ENCODE measurements at places on chromosomes 5 and 9.

GRCh38 chr5:42377496-42377895 lies 45.7 kb upstream of the GHR start:
- DNase-seq, result no peak

DNA sequence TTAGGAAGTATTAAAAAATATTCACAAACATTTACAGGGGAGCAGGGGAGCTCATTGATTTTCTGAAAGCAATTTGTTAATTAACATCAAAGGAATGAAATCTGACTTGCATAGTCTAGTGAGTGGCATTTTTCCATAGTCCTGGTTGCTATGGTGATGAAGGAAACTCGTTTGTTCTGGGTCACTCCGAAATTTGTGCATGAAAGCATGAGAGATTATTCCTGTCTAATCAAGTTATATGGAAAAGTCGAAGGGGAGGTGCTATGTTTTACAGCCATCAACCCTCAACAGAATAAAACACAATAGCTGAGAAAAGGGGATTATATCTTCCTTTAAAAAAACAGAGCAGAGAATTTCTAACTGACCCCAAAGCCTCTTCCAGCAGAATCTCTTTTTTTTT lies 1495.7 kb upstream of the WWC1 start:
- no peak for DNase-seq

DNA sequence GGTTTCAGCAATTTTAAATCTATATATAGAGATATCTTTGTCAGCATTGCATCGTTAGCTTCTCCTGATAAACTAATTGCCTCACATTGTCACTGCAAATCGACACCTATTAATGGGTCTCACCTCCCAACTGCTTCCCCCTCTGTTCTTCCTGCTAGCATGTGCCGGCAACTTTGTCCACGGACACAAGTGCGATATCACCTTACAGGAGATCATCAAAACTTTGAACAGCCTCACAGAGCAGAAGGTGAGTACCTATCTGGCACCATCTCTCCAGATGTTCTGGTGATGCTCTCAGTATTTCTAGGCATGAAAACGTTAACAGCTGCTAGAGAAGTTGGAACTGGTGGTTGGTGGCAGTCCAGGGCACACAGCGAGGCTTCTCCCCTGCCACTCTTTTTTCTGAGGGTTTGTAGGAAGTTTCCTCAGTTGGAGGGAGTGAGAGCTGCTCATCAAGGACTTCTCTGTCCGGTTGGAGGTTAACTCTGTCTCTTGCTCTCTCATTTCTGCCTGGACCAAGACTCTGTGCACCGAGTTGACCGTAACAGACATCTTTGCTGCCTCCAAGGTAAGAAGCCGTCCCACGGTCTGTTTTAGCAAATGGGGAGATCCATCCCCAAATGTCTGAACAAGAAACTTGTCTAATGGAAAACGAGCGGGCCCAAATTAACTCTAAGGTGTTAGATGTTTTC lies at the start of gene IL4:
IL4 (plus strand) TSS at position 51 of the 692 bp plus-strand sequence; CDS start at position 113, 62 bp downstream.
- DNase-seq, result no peak

DNA sequence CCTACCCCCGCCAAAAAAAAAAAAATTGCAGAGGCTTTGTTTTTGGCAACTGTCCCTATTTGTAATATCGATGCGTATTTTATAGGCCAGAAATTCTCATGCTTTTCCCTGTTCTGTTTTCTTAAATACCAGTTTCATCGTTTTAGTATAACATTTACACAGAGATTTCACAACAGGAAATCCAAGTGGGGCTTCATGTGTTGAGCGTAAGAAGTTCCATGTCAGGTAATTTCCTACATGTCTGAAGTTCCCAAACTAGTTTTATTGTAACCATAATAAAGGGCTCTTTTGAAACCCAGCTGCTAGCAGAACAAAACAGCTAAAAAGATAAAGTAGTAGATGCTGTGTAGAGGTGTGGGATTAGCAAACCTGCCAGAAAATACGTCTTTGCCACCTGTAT lies 4.2 kb downstream of the SMC5 start:
- no peak for DNase-seq

- DNase-seq, result no peak
These were observed 34.0 kb downstream of the NDST1 start for GRCh38 chr5:150541895-150542294.

- no peak for DNase-seq
These were observed 849 bp upstream of the IFT74 start for GRCh38 chr9:26955222-26955903.

GRCh38 chr5:95883185-95884016 lies 60.9 kb upstream of the GLRX start:
- DNase-seq, result no peak

GRCh38 chr5:110179321-110179720 lies 489.6 kb downstream of the MAN2A1 start:
- no peak for DNase-seq

GRCh38 chr9:89425024-89425805 lies 72.7 kb downstream of the SEMA4D start:
- DNase-seq, result no peak

DNA sequence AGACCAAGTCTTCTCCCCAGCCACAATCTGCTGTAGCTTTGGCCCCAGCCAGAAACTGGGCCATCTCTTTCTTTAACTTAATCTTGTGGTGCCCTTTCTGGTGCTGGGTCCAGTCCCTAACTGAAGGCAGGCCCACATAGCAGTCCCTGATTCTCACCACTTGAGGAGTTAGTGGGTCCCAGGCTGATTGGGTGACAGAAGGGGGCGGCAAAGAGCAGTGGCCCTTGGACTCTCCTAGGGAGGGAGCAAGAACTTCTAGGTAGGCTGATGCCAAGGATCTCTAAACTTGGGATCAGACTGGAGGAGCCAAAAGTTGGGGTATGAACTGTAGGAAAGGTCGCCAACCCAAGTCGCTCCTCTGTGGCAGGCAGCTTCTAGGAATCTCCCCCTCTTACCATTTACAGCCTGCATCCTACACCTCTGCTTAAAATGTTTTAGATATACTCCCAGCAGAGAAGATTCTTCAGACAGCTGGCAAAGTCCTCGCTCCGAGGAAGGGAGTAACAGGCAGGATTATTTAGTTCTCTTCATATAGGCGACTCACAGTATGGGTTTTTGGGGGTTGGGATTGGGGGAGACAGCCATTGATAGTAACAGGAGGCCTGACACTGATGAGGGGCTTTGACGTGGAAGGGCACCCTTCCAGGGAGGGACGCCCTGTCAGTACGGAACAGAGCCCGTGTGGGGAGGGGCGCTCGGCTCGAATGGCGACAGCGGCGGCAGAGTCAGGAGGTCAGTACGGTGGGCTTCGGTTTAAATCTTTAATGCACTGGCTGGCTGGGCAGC lies 2.0 kb upstream of the CCL27 start:
- peak; percentile 77 for DNase-seq

DNA sequence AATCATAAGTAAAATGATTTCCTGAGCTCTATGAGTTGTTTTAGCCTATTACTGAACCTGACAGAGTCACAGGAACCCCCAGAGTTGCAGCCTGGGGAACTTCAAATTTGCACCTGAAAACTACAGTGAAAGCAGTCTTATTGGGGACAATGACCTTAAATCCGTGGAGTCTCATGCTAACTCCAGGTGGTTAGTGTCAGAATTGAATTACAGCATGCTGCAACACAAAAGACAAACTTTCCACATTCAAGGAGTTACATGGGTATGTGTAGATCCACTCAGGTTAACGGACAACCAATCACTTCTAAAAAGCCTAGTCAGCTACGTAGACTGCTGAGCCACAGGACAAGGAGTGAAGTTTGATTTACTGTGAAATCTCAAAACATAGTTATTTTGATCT lies 49.7 kb downstream of the PLPP1 start:
- no peak for DNase-seq
